Stimulated activated CD4-positive, alpha-beta T cell treated with anti-CD3 and anti-CD28 coated beads, Interleukin-1b, Interleukin-23, amount 100 ng/mL, for 1 hour (primary cell): ENCODE measurements at places on chromosomes 7 and 10.

- DNase-seq, result no peak
These were observed 7.3 kb downstream of the ATP6V1F start for GRCh38 chr7:128869944-128870285.

- DNase-seq, result no peak
These were observed 15.1 kb upstream of the ZNF273 start for GRCh38 chr7:64887756-64888508.

DNA sequence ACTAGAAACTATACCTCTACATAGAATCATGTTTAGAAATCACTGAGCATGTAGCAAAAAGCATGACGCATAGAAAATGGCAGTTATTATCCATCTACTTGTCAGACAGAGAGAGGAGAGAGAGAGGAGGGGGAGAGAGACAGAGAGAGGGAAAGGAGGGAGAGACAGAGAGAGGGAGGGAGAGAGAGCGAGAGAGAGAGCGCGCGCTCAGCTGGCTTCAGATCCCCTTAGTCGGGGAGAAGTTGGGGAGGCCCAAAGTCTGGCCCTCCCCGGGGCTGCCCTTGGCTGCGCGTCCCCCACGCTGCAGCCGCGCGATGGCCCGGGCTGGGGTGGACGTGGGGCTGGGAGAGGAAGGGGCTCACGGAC lies 37.0 kb downstream of the CNPY1 start:
- DNase-seq, result no peak

DNA sequence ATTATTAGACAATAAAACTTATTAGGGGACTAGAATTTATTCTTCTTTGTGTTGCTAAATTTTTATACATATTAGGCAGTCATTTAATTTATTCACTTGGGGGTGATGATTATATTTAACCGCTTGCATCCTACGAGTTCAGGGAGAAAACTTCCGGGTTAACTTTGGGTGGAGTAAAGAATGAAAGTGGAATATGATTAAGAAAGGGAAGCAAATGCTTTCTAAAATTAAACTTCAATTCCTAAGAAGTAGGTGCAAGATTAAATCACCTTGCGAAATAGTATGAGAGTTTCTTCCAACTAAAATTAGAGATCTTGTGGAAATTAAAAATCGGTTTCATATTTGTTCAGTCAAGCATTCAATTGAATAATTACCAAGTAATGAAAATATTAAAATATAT lies 33.5 kb downstream of the MRC1 start:
- no peak for DNase-seq

GRCh38 chr10:11140963-11141362 lies 123.3 kb downstream of the CELF2 start:
- no peak for DNase-seq

- no peak for DNase-seq
These were observed 107.5 kb downstream of the GRB10 start for GRCh38 chr7:50674896-50675835.

- no peak for DNase-seq
These were observed 3.1 kb downstream of the SOSTDC1 start for GRCh38 chr7:16462431-16462889.

DNA sequence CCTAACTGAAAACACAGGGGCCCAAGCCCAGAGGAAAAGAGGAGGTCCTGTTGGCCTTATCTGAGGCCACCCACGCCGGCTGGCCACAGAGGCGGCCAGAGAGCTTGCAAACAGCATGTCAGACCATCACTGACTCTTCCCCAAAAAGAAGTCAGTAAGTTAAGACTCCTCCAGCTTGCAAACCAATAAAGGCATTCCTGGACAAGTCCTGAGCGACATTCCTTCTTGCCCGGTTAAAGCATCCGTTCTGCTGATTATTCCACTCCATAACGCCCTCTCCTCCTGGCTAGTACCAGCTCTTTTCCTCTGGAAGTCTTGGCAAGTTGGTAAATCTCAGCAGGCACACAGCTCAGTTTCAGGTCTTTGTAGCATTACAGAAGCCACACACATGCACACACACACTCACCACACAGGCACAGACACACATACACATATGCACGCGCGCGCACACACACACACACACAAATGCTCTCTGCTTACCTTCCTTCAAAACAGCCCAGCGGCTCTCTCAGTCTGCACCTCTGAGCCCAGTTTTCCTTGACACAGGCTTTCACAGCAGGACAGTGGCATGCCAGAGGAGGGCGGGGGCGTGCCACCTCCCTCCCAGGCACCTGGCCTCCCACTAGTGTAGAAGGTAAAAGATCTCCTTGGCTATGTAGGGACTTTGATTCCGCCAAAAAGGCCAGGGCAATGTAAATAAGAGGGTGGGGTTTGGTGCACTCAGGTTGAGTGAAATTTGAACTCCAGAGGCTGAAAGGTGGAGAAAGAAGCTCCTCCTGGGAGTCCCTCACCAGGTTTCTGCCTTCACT lies 201.4 kb downstream of the TNS3 start:
- DNase-seq, result no peak

DNA sequence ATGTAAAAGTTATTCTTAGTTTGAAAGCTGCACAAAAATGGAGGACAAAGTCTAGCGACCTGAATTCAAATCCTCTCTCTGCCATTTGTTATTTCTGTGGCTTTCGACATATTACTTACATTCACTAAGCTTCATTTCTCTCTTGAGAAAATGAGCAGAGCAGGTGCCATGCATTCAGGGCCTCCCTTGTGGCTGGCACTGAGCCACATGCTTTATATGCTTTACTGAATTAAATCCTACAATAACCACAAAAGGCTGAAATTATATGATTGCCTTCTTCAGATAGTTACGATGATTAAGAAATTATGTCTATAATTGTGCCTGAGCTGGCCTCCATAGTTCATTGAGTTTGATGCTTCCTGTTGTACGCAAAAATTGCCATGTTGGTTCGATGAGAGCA lies 98.7 kb downstream of the NPSR1 start:
- no peak for DNase-seq

DNA sequence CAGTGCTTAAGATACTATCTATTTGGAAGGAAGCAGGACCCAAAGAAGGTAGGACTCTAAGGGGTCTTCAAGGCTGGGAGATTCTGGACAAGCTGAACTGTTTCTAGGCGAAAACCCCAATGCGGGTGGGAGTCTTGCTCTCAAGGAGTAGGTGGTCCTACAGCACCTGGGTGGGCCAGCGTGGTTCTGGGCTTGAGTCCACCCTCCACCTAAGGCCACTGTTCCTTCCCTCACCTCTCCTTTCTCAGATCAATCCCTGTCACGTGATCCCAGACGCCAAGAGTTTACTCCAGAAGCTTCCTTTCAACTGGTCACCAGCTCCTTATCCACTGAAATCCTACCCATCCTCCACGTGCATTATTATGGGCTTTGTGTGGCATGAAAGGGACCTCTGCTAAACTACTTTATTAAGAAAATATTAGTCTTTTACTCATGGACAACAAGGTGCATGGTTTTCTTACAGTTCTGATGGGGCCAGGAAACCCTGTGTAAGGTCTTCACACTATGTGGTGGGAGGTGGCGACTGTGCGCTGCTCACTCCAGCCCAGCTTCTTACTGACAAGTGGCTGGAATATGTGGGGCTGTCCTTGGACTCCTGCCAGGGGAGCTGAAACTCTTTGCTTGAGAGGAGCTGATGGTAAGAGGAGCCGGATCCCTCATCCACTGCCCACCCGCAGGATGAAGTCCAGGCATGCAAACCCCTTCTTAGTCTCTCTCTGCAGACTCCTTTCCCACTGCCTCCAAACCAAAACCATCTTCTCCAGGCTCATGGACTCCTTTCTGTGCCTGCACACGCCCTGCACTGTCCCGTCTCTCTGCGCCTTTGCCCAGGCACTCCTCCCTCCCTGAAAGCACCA lies 1.6 kb downstream of the ZNF746 start:
- no peak for DNase-seq

DNA sequence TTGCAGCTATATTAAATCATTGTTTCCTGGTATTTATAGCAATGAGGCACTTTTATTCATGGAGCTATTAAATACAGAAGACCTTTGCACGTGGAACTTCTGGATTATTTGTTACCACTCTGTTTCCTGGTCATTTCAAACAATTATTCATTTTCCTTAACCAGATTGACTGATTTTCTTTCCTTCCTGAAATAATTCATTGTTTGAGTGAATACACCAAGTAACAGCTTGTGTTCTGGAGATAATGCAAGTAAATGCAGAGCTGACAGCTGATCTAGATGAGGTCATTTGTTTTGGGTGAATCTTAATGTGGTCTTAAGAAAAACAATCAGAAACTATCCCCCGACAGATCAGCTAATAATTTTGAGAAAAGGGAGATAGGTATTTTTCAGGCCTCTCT lies 497.7 kb downstream of the KIF20B start:
- DNase-seq, result no peak

DNA sequence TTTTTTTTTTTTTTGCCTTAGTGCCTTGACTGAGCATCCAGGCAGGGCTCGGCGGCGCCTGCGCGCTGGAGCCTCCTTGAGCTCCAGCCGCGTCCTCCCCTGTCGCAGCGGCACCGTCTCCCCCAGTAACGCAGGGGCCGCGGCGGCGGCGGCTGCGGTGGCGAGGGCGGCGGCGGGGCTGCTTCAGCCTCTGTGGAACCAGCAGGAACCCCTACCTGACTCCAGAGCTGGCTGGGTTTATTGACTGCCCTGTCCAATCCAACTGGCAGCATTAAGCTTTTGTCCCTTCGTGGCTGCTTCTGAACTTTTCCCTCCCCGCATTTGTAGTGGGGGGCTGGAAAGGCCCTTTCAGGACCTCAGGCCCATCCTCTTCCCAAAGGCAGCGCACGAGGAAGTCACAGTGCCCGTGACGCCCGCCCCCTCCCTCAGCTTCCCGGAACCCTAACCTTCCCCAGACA lies at the start of gene GPR85:
Gene GPR85 (minus strand): TSS at position 397 of the 458 bp plus-strand sequence. CDS start 2,106 bp downstream, outside the sequence.
- no peak for DNase-seq

- DNase-seq, result no peak
These were observed 178.8 kb upstream of the BMPER start for GRCh38 chr7:33726582-33726981.

GRCh38 chr10:77867124-77867719 lies 59.3 kb downstream of the DLG5 start:
- DNase-seq, result no peak

- no peak for DNase-seq
These were observed 84.5 kb downstream of the LHFPL3 start for GRCh38 chr7:104412911-104413310.

GRCh38 chr10:372566-372965 lies 237.3 kb downstream of the ZMYND11 start:
- DNase-seq, result no peak

DNA sequence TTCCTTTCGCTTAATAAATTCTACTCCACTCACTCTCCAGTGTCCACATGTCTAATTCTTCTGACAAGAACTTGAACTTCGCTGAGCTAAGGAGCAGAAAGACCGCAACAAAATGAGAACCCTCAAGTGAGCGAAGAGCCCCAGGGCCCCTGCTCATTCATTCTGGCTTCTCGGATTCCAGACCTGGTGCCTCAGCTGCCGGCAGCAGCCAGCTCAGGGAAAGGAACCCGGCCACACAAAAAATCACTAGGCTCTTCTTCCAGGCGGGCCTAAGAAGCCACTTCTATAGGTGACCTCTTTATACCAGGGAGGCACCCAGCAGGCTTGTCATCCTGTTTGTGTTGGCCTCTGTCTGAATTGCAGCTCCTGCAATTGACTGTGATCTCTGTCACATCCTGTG lies 33.3 kb downstream of the OTUD1 start:
- DNase-seq, result no peak

DNA sequence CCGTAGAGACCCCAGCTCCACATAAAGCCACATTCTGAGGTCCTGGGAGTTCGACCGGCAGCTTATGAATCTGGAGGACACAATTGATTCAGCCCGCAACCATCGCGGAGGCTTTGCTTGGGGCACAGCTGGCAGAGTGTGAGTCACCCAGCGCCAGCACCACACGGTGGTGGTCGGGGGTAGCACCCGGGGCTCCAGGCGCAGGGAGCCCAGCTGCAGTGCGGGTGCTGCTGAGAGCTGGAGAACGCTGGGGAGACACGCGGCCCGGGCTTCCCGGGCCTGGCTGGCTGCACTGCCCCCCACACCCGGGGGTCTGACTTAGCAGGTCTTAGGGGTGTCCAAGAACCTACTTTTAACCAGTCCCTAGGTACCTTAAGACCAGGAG lies 87.9 kb downstream of the PAXIP1 start:
- no peak for DNase-seq

- no peak for DNase-seq
These were observed 239.6 kb upstream of the STEAP1 start for GRCh38 chr7:89914711-89915110.

DNA sequence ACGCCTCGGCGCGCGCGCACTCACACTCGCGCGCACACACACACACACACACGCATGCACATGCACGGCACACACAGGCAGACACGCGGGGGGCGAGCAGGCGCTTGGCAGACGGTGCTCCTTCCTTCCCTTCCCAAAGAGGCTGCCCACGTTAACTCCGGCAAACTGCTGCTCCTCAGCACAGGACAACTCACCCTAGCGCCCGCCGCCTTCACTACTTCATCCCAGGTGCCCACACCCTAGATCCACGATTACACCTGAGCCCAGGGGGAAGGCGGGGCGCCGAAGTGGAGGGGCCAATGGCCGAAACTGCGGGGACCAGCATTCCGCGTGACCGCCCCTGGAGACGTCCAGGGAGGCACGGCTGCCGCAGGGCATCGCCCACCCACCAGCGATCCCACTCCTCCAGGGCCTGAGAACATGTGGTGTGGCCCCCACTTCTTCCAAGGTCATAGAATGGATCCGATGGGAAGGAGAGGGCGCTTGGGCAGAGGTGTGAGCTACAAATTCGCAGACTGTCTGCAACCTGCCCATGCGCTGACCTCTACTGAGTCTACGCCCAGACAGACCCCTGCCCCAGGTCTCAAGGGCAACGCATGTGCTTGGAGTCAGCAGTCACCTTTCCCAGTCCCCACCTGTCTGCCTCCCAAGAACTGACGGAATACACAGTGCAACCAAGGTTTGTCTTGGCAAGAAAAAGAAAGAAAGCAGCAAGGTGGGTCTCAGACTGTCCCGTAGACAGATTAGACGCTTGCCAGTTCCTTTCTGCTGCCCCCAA lies 74.6 kb downstream of the CALN1 start:
- DNase-seq, result no peak

GRCh38 chr7:51227861-51228260 lies 88.7 kb downstream of the COBL start:
- DNase-seq, result no peak

GRCh38 chr7:46059308-46060020 lies 138.4 kb upstream of the IGFBP3 start:
- DNase-seq, result no peak

- no peak for DNase-seq
These were observed 50.4 kb downstream of the RBM33 start for GRCh38 chr7:155694851-155695250.

- DNase-seq, result no peak
These were observed 93.7 kb downstream of the EPC1 start for GRCh38 chr10:32253276-32253675.

DNA sequence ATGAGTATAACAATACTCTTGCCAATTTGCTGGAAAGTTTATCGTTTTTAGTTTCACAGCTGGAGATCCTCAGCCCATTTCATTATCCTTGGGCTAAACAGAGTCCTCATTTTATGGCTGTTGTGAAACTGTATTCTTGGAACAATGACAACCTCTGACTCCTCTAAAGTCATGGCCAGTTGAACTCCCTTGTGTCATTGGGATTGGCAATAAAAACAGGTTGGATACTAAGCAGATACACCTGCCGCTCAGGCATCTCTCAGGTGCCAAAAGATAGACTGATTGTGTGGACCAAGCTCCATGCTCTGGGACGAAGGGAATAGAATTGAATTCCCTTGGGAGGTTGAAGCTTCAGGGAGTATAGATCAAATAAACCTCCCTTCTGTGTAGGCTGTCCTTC lies 182.2 kb downstream of the WDR11 start:
- DNase-seq, result no peak

- DNase-seq, result no peak
These were observed 109.5 kb downstream of the NRF1 start for GRCh38 chr7:129721068-129721467.
